ENCODE measurements at places on chromosomes 11 and 22. TPM values are rescaled to one million over a fixed set of nuclear protein-coding genes. Genes with fewer than 3 reads are reported as not detected.
A peak's percentile ranks its signal among the peaks of the same experiment; 100 is the strongest.

- DNase-seq: peak; percentile 83
Observed at GRCh38 chr11:134417871-134418840, 6.1 kb upstream of the B3GAT1 start.

DNA sequence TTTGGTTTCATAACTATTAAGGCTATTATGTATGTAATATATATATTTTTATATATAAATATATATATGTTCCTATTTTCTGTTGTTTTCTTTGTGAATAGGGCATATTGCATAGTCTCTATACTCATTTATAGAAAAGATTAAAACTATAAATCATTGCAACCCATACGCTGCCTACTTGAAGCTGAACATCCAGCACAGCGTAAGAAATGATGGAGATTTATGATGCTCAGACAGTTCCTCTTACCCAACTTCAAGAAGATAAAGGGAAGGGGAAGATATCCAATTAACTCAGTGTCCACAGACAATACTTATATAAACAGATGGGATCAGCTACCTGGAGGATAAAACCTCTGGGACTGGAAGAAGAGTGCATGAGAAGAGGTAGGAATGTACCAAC is 791.7 kb downstream of the FAM181B start:
- no peak for DNase-seq

DNA sequence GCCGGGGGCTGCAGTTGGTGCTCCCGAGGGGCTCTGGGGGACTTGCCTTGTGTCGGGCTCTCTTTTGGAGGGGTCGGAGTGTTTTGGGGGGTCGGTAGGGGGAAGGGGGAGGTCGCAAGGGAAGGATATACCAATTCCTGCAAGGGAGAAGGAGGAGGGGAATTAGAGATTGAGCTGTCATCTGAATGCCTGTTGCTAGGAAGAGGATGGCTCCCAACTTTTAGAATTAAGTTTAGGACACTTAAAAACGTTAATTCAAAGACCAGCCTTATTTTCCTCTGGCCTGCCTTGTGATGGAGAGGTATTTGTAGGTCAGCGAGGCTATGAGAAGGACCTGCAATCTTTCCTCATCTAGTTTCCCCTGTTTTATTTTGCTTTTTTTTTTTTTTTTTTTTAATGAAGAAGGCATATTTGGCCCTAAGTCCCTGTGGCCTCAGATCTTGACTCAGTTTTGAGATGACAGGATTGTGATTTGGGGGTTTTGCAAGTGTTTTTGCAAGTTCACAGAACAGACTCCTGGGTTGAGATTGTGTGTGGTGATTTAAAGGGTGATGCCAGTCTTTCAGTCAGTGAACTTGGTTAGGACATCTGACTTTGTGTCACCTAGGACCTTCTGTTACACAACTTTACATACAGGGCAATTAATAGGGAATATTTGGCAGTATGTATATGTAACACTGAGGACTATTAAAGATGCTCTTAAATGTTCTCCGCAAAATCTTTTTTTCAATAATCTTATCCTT is 672 bp downstream of the TMEM135 start:
- DNase-seq: no peak

CYP2D6 gene
- polyA plus RNA-seq: 1.8 TPM

IL10RA gene
- 3.8 TPM for polyA plus RNA-seq

GRCh38 chr11:121515335-121515671 is 62.5 kb upstream of the SORL1-AS1 start:
- no peak for DNase-seq

DNA sequence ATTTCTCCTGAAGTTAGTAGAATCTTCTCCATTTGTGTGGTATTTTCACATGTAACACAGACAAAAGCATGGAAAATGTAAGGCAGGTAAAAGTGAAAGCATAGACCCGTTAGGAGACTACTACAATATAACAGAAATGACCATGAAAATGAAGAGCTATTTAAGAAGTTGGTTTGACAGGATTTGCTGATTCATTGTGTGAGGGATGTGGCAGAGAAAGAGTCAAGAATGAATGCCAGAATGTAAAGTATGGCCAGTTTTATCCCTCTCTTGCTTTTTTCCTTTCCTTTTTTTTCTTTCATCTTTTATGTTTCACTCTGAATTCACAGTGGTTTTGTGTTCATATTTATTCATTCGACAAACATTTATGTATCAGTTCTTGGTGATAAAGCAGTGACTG is 115.9 kb downstream of the ARFGAP2 start:
- DNase-seq: no peak

DNA sequence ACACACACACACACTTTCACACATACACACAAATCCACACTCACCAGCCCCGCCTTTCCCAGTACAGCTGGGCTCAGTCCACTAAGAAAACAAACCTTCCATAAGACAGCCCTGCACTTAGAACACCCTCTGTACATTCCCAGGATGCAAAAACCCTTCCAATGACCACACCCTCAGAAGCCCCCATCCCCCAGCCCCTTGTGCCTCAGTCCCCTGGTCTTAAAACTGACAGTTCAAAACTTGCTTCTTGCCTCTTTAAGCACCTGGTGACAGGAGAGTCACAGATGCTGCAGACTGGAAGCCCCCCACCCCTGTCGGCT is 23.0 kb downstream of the APLNR start:
- DNase-seq: no peak

DNA sequence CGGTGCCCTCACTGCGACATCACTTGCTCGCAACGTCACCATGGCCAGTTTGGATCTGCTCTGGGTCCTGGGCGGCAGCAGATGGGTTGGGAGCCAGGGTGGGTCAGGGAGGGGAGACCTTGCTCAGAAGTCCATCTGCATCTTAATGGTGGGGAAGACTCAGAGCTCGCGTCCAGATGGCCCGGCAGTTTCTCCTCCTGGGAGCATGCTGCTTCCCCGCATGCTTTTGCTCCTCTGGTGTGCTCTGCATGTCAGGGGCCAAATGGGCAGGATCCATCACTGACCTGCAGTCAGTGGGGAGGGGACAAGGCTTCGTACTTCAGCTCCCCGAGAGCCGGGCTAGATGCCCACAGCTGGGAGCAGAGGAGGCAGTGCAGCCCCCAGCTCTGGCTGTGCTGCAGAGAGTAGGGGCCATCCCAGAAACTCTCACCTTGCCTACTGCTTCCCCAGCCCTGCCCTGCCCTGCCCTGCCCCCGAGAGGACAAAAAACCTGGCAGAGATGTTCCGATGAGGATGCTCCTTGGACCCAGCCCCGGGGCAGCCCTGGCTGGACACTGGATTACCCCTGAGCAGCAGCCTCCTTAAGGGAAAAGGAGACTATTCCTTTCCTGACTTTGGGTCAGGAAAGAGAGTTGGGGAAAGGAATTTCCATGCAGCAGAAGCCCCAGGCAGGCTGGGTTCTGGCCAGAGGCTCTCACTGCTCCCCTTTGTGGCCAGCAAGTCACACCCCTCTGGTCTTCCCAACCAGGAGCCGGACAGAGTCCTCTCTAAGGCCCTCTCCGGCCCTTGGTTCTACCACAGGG is 149.9 kb downstream of the PKNOX2 start:
- peak; percentile 55 for DNase-seq

DNA sequence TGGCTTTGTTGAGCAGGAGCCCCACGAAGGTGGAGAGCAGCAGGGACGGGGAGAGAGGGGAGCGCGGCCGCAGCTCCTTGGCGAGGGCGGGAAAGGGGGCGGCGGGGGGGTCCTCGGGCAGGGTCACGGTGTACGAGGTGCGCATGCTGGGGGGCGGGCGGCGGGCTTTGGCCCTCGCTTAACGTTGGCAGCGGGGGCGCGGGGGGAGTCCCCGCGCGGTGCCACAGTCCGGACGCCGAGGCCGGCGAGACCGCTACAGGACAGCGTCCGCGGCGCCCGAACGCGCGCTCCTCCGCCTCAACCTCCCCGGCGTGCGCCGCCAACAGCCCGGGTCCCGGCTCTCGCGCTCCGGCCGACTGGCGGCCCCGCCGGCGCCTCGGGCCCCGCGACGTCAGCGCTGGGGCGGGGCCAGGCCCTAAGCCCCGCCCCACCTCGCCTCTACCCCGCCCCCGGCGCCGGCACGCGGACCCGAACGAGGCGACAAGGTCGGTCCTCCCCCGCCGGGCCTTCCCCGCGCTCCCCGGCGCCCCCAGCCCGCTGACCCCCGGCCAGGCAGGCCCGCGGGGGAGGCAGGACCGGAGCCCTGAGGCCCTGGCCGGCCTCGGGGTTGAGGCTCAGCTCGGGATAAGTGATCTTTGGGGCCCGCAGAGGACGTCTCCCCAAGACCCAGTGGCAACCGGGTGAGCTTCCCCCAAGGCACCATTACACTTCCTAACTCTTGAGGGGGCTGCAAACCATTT is 17.5 kb downstream of the USP2 start:
- DNase-seq: peak; percentile 74

GRCh38 chr11:75403983-75404658 is 4.8 kb downstream of the RPS3 start:
- no peak for DNase-seq

- no peak for DNase-seq
Observed at GRCh38 chr11:125955856-125956255, 10.0 kb downstream of the VSIG10L2 start.

- no peak for DNase-seq
Observed at GRCh38 chr11:2645779-2646118, 54.0 kb downstream of the KCNQ1OT1 start.

DNA sequence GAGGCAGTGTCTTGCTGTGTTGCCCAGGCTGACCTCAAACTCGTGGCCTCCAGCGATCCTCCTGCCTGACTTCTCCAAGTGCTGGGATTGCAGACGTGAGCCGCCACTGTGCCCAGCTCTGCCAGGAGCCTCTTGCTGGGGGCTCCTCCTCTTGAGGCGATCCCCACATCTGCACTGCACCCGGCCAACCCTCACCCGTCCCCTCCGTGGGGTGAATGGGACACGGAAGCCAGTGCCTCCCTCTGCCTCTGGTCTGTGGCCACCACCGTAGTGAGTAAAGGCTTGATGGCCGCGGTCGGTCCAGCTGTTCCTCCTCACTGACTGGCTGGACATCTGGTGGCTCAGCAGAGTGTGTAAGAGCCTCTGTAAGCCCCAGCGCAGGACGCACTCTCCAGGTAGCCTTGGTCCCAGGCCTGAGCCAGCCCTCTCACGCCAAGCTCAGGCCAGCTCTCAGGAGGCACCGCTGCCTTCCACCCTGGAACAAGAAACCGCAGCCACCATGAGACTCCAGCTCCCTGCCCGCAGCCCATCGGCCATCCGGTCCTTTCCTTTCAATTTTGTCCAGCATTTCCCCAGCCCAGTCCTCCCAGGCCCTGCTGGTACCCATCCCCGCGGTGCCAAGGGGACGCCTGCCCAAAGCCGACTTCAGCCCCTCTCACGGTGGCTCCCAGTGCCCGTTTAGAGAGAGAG is 100.3 kb downstream of the BRD1 start:
- DNase-seq: no peak

DNA sequence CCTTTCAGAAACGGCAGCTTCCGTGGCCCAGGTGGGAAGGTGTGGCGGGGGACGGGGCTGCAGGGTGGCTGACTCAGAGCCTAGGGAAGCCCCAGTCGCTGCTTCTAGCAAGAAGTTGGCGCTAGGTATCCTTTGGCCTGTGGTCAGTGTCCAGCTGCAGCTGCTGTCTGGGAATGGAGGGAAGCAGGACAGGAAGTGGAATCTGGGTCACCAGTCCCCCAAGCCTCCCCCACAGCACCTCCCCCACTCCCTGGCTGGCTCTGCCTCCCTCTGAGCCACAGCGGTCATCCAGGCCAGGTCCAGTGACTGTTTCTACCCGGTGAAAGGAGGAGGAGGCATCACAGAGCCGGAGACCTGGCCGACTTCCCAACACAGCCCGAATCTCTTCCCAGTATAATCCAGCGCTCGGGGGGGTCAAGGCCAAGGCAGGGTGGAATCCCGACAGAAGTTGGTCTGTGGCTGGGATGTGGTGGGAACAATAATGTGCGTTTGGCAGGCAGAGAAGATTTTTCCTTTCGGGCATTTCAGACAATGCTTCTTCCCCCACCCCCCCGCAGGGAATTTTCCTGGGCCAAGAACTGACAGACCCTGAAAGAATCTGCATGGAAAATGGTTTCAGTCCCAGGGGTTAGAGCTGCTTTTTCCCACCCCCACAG is 45.1 kb downstream of the C11orf96 start:
- peak; percentile 93 for DNase-seq

TRIM51 gene
- not detected for polyA plus RNA-seq

CLDN5 gene
- polyA plus RNA-seq: 47.6 TPM

DNA sequence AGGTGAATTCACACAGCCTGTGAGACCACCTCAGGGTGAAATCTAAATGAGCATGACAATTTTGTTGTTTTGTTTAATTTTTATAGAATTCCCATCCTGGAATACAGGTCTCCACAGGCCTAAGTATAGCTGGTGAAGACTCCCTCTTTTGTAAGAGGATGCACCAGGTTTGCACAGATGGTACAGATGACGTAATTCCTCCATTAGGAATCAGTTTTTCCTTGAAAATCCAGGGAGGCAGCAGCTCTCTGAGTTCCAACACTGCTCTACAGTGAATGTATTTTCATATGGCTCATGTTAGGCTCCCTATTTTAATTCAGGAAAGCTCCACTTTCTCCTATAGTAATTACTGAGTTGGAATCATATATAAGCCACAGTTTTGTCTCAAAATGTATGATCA is 47.2 kb downstream of the USP28 start:
- DNase-seq: no peak

GRCh38 chr22:49057910-49058309 is 769.8 kb downstream of the BRD1 start:
- no peak for DNase-seq

Data from muscle of back (tissue), 13 donors.